ENCODE measurements at places on chromosomes 7 and 10. TPM values are rescaled to one million over a fixed set of nuclear protein-coding genes. Genes with fewer than 3 reads are reported as not detected.
A peak's percentile ranks its signal among the peaks of the same experiment; 100 is the strongest.

DNA sequence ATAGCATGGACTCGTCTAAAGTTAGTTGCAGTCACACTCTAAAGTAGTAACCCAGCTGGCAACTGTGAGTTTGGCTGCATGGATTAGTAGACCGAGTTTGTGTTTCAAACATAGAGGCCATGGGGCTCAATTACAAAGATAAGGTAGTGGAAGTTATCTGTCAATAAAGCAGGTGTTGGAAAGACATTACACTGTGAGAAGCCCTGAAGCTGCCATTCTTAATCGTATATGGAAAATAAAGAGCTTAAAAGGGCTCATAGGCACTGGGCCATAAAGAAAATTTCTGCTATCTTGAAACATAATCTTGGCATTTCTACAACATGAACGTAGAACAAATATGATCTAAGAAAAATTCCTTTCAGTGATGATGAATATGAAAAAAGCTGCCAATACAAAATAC lies 837.7 kb downstream of the REEP3 start:
- no peak for DNase-seq

The TLX1 gene
- not detected for total RNA-seq

The RPA3 gene
- 20.0 TPM for total RNA-seq

GRCh38 chr7:20350996-20351692 lies 20.4 kb downstream of the ITGB8 start:
- no peak for DNase-seq

GRCh38 chr10:35675846-35676245 lies 33.8 kb upstream of the FZD8 start:
- DNase-seq: no peak

DNA sequence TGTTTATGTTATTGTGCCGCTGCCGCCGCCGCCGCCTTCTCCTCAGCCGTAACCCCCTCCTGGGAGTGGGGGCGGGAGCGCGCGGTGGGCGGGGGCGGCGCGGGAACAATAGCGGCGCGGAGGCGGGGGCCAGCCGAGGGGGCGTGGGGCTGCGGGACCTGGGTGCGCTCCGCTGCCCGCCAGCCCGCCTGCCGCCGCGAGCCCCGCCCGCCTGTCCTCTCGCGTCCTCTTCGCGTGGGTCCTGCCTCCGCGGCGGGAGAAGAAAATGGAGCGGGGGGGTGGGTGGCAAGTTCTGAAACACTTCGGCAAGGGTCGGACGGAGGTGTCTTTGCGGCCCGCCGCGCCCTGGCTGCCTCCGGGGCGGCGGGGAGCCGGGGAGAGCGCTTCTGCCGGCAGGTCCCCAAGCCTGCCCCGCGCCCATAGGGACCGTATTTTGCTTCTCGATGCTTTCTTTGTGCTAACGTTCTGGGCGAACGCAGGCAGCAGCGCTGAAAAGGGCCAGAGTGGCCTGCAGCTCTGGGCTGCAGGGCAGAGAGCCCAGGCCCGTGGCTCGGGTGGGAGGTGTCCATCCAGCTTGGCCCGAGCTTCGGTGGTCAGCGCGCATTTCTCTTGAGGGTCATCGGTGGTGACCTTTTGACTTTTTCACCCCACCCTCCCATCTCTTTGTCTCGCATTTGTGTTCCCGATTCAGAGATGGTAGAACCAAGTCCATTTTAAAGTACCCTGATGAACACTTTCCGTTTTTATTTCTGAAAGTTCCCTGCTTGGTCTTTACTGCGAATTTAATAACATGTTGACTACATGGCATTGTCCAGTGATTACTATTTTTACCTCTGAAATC lies 613 bp downstream of the MAPK8 start:
- DNase-seq: peak; percentile 78

GRCh38 chr7:70870349-70870748 lies 261.6 kb upstream of the GALNT17 start:
- no peak for DNase-seq

The FEZF1 gene
- not detected for total RNA-seq
